ENCODE measurements at places on chromosomes 12 and 14. TPM values are rescaled to one million over a fixed set of nuclear protein-coding genes. Genes with fewer than 3 reads are reported as not detected.

The PIK3C2G gene
- total RNA-seq, result not detected

The KRT73 gene
- total RNA-seq, result not detected

The ANKS1B gene
- total RNA-seq, result 2.2 TPM

DNA sequence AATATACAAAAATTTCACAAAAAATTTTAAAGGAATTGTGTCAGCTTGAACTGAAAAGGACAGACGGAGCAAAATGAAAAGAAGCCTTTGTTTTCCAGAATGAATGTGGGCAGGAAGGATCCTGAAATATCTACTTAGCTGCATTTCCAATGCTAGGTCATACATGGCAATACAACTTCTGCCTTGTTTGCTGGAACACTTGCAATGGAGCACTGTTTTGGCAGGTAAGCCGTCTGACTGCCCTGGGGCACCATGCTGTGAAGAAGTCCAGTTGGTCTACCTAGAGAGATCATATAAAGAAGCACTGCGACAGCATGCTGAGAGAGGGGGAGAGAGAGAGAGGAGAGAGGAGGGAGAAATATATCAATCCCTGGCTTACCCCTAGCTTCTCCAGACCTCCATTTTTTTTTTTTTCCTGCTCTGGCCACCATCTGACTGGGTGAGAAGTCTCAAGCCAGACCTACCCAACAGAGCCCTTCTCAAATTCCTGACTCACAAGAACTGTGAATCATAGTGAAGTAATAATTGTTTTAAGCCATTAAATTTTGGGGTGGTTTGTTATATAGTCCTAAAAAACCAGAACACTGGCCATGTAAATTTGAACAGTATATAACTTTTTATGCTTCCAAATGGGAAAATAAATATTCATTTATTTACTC is 97.1 kb upstream of the PRICKLE1 start:
- DNase-seq, result peak; percentile 59
- no peaks in the 10 kb centered on the region for H3K4me1 ChIP-seq
- no peak overlapping the region for H3K27ac ChIP-seq
- no peak overlapping the region for H3K4me3 ChIP-seq

DNA sequence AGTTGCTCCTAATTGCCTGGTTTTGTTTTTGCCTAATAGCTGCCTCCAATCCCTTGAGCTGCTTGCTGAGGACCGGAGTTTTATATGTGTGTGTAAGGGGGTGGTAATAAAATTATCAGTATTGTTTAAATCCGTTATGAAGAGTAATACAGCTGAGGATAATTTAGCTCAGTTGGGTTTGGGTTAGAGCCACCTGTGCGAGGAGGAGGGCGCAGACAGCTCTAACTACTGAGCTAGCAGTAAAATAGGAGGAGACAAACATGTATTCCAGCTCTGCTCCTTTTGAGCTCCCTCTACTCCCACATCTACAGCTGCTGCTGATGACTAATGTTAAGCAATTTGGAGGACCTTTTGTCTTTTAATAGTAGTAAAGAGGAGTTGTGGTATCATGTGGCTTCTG is 61.5 kb downstream of the SPATS2 start:
- H3K27me3 ChIP-seq, result no peaks in the 10 kb centered on the region
- H3K27ac ChIP-seq, result no peak overlapping the region
- DNase-seq, result peak; percentile 94
- H3K4me1 ChIP-seq, result peaks cover 6% of the 10 kb centered on the region

DNA sequence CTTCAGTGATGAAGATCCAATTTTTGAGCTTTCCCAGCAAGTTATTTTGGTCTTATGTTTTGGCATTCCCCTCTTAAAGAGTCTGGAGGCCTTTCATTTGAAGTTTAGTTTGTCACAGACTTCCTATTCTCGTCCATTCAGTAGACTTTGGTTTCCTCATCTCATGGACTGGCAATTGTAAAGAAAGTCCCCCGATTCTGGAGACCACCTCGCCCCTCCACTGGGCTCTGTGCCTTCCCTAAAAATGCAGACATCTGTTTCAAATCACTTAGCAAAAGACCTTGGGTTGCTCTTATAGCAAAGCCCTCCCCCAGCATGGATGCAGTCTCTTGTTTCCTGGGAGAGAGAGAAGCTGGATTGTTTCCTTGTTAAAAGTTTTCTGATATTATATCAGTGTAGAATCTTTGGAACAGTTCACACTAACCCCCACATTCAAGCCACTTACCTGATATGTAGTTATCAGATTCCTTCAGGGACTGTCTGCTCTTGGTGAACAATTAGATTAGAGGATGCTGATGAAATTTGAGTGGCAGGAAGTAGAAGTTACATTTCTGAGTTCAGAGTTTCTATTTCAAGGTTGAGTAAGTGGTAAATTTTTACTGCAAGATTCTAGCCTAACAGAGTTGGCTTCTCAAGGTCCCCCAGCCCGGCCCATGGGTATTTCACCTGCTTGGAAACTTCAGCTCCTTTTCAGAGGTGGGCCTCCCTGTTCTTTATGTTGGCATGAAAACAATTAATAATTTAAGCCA is 56.3 kb downstream of the PLXNC1 start:
- H3K27ac ChIP-seq, result no peak overlapping the region
- H3K27me3 ChIP-seq, result no peaks in the 10 kb centered on the region
- DNase-seq, result no peak
- H3K4me3 ChIP-seq, result no peak overlapping the region

DNA sequence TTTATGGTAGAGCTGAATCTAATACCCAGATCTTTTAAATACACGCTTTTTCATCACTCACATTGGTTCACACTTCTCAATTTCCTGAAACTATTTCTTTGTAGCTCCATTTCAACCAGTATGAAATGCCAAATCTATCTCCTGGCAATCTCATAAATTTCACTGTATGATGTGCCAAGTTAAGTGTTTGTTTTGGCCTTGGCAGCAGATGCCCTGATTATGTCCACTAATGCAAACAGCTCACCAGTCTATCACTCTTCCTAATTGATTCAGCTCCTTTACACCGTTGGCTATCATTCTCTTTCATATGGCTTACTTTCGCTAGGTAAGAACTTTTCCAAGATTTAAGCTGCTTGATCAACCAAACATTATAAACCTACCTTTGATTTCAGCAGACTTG is 58.6 kb downstream of the ZFC3H1 start:
- peaks cover 40% of the 10 kb centered on the region for H3K36me3 ChIP-seq
- peaks cover 6% of the 10 kb centered on the region for H3K4me1 ChIP-seq
- no peak for DNase-seq
- no peak overlapping the region for H3K4me3 ChIP-seq
- no peaks in the 10 kb centered on the region for H3K27me3 ChIP-seq
- no peak overlapping the region for H3K27ac ChIP-seq

DNA sequence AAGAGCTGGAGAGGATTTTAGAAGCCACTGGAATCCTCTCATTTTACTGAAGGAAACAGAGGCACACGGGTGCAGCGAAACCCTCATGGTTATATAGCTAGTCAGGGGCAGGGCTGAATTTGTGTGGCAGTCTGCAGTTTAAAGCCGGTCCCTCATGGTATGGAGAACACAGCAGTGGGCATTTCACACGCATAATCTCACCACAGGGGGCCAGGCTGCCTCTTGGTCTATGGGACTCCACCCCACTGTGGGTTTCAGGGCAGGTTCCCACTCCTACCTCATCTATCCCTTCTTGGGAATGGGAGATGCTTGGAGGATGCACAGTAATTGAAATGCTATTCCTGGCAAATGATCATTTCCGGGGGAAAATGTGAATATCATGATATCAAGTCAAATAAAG is 400.6 kb downstream of the RGS6 start:
- H3K4me1 ChIP-seq, result no peaks in the 10 kb centered on the region
- H3K27ac ChIP-seq, result no peak overlapping the region
- H3K4me3 ChIP-seq, result no peak overlapping the region

DNA sequence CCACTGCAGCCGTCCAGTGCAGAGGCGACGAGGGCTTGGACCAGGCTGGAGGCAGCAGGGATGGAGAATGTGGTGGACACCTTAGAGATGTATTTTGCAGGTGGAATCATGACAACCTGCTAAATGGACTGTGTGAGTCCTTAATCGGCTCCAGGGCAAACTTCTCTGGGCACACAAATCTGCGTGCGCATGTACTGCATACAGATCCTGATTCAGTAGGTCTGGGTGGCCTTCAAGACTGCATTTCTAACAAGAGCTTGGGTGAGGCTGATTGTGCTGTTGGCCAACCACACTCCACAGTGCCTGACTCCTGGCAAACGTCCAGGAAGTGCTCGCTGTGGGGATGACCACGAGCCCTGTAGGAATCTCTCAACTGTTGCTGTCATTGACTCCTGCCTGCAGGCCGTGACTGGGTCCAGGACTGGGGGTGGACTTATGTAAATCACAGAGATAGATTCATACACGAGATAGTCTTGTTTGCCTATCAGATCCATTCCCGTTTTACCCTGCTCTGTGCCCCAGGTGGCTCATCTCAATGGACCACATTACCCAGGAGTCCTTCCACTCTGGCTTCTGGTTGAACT is 27.2 kb downstream of the JDP2 start:
- H3K4me1 ChIP-seq, result peaks cover 28% of the 10 kb centered on the region
- H3K36me3 ChIP-seq, result no peaks in the 10 kb centered on the region
- H3K4me3 ChIP-seq, result no peak overlapping the region
- no peaks in the 10 kb centered on the region for H3K27me3 ChIP-seq

- peak; percentile 62 for DNase-seq
- H3K4me1 ChIP-seq, result no peaks in the 10 kb centered on the region
- no peak within 1 kb of the TSS for H3K27ac ChIP-seq
- H3K36me3 ChIP-seq, result no peaks in the 10 kb centered on the region
- H3K4me3 ChIP-seq, result no peak within 1 kb of the TSS
- H3K27me3 ChIP-seq, result peaks cover 11% of the 10 kb centered on the region
These were observed at the start of gene PKP2 for GRCh38 chr12:32896432-32897280. Gene PKP2, minus strand, starts transcription at chr12:32896777. Its CDS starts 46 bp downstream, at chr12:32896731.

- no peak overlapping the region for H3K4me3 ChIP-seq
- H3K36me3 ChIP-seq, result no peaks in the 10 kb centered on the region
- H3K4me1 ChIP-seq, result no peaks in the 10 kb centered on the region
- no peak overlapping the region for H3K27ac ChIP-seq
- DNase-seq, result no peak
These were observed 142.3 kb upstream of the TMPO start for GRCh38 chr12:98373025-98373554.

DNA sequence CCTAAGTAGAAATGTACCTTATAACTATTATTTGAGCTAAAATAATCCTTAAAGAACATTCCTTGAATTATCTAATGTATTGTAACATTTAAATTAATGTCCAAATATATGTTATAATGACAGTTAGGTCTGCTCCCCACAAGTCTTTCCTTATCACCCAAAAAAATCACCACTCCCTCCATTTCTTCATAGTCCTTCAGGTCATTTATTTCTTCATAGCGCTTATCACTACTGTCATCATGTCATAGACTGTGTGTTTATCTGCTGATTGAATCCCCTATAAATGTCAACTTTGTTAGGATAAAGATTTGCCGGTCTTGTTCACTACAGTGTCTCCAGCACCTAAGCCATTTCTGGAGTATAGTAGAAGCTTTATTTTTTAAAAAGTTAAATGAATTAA is 12.0 kb downstream of the LUM start:
- H3K27me3 ChIP-seq, result no peaks in the 10 kb centered on the region
- peak overlapping the region; percentile 59 for H3K27ac ChIP-seq
- no peak for DNase-seq
- peaks cover 25% of the 10 kb centered on the region for H3K36me3 ChIP-seq
- H3K4me3 ChIP-seq, result no peak overlapping the region
- peaks cover 29% of the 10 kb centered on the region for H3K4me1 ChIP-seq

GRCh38 chr14:95544588-95544987 is 9.7 kb downstream of the GLRX5 start:
- peaks cover 21% of the 10 kb centered on the region for H3K4me1 ChIP-seq
- no peaks in the 10 kb centered on the region for H3K27me3 ChIP-seq
- DNase-seq, result no peak
- no peak overlapping the region for H3K27ac ChIP-seq
- peaks cover 15% of the 10 kb centered on the region for H3K36me3 ChIP-seq
- no peak overlapping the region for H3K4me3 ChIP-seq

DNA sequence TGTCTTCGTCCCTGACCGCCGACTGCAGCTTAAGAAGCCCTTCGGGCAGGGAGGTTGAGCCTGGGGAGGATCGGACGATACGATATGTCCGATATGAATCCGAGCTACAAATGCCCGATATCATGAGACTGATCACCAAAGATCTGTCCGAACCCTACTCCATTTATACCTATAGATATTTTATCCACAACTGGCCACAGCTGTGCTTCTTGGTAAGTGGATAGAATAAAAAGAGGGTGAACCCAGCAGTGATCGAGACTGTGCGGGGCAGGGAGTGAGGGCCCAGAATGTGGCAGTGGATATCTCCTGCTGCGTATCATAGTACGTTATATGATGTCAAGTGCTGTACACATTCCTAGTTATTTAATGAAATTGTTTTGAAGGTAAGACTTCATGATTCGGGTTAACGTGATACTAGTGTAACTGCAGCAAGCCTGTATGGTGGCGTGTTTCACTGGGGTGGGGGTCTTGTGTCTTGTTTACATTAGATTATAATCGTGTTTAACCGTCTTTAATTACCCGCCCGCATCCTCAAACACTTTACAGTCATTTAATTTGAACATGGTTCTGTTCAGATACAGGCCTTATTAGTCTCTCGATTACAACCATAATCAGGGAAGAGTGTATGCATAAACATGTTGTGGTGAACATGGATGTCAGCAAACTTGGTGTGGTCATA is 1.3 kb downstream of the NAA30 start:
- H3K27me3 ChIP-seq, result no peaks in the 10 kb centered on the region
- H3K36me3 ChIP-seq, result no peaks in the 10 kb centered on the region
- H3K27ac ChIP-seq, result peak overlapping the region; percentile 47
- peaks cover 9% of the 10 kb centered on the region for H3K4me1 ChIP-seq
- H3K4me3 ChIP-seq, result peak overlapping the region; percentile 86

GRCh38 chr12:11650286-11651281 is 1.1 kb downstream of the ETV6 start:
- DNase-seq, result peak; percentile 81
- no peaks in the 10 kb centered on the region for H3K36me3 ChIP-seq
- H3K4me3 ChIP-seq, result peak overlapping the region; percentile 89
- peaks cover 13% of the 10 kb centered on the region for H3K4me1 ChIP-seq

- no peak for DNase-seq
- H3K27me3 ChIP-seq, result no peaks in the 10 kb centered on the region
- peaks cover 29% of the 10 kb centered on the region for H3K4me1 ChIP-seq
- H3K4me3 ChIP-seq, result peak overlapping the region; percentile 88
These were observed 1.5 kb upstream of the STAT6 start for GRCh38 chr12:57112492-57113294.

DNA sequence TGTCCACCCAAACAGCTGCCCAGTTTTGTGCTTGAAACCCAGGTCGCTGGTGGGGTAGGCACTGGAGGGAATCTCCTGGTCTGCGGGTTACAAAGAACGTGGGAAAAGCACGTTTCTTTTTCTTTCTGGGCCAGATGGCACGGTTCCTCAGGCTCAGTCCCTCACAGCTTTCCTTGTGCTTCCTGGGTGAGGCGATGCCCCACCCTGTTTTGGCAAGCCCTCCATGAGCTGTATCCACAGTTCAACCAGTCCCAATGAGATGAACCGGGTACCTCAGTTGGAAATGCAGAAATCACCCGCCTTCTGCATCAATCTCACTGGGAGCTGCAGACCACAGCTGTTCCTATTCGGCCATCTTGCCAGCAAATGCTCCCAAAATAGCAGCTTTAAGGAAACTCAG is 51.4 kb upstream of the TMTC2 start:
- H3K36me3 ChIP-seq, result no peaks in the 10 kb centered on the region
- DNase-seq, result no peak
- no peak overlapping the region for H3K27ac ChIP-seq
- no peaks in the 10 kb centered on the region for H3K4me1 ChIP-seq

- no peak overlapping the region for H3K4me3 ChIP-seq
- DNase-seq, result no peak
- H3K27me3 ChIP-seq, result no peaks in the 10 kb centered on the region
- H3K4me1 ChIP-seq, result peaks cover 51% of the 10 kb centered on the region
- H3K36me3 ChIP-seq, result no peaks in the 10 kb centered on the region
These were observed 197.0 kb upstream of the AMIGO2 start for GRCh38 chr12:47276621-47277309.

GRCh38 chr14:66135831-66136230 is 350.3 kb upstream of the CCDC196 start:
- no peak overlapping the region for H3K4me3 ChIP-seq
- no peaks in the 10 kb centered on the region for H3K27me3 ChIP-seq
- H3K4me1 ChIP-seq, result no peaks in the 10 kb centered on the region
- DNase-seq, result no peak
- no peak overlapping the region for H3K27ac ChIP-seq

Data from osteoblast (primary cell).